ENCODE measurements at places on chromosomes 3 and 15.

- peak; percentile 54 for DNase-seq
These were observed 513 bp downstream of the VGLL4 start for GRCh38 chr3:11643201-11643603.

DNA sequence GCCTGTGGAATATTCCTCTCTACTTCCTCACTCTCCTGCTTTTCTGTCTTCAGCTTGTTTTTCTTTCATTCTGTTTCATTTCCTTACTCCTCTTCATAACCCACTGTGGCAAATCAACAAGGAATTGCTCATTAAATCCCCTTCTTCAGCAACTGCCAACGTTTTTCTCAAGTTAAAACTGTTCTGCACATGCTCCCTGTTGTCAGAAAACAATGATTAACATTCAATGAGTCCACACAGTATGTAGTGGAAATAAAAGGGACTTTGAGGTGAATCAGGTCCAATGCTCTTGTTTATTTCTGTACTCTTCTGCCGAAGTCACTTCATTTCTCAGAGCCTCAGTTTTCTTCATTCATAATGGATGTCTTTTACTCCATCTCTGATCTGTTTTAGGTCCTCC lies 11.9 kb upstream of the ROBO2 start:
- DNase-seq, result no peak

DNA sequence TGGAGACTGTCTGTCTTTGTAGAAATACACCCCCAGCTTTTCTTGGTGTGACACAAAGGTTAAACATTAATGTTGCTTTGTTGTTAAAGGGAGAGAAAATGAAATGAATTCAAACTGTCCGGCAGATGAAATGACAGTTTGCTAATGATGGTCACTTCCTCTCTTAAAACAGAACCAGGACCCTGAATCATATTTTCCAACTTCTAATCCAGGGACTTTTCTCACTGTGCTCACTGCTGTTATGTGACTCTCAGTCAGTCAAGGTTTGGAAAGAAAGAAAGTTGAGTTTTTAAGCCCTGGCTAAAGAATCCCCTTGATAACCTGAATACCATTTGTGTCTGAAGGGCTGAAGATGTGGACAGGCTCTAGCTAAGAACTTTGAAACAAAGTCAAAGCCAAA lies 215.8 kb downstream of the AGBL1 start:
- no peak for DNase-seq

GRCh38 chr3:8464668-8465067 lies 37.0 kb upstream of the LMCD1 start:
- DNase-seq, result no peak

GRCh38 chr3:89043406-89043932 lies 64.0 kb upstream of the EPHA3 start:
- no peak for DNase-seq

DNA sequence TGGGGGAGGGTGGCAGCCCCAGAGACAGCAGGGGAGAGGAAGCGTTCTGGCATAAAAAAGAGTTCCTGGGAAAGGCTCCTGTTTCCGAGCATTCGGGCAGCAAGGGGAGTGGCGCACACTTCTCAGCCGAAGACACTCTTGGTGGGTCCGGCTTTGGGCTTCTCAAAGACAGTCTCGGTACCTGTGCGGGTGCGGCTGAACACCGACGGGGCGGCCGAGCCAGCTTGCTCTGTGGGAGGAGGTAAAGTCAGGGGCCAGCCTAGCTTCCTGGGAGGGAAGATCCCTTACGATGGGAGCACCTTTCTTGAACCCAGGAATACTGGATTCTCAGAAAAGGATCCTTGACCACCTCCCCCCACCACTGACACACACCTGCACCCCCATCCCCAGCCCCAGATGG lies 1.6 kb downstream of the MUSTN1 start:
- no peak for DNase-seq

DNA sequence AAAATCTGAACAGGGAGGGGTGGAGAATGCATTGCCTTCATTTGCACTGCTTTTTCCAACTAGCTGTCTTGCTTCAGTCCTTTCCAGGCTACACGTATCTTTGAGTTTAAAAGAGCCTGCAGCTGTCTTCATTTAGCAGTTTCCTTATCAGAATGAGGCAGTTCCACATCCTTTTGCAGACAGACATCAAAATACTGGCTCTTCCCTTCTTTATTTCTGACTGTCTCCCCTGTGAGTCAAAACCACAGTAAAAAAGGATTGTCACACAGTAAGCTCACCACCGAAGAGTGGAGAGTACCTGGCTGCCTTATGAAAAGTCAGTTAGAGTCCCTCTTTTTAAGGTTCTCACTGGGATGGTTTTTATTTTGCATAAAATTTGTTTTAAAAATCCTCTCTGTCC lies 205.5 kb upstream of the CD96 start:
- no peak for DNase-seq

DNA sequence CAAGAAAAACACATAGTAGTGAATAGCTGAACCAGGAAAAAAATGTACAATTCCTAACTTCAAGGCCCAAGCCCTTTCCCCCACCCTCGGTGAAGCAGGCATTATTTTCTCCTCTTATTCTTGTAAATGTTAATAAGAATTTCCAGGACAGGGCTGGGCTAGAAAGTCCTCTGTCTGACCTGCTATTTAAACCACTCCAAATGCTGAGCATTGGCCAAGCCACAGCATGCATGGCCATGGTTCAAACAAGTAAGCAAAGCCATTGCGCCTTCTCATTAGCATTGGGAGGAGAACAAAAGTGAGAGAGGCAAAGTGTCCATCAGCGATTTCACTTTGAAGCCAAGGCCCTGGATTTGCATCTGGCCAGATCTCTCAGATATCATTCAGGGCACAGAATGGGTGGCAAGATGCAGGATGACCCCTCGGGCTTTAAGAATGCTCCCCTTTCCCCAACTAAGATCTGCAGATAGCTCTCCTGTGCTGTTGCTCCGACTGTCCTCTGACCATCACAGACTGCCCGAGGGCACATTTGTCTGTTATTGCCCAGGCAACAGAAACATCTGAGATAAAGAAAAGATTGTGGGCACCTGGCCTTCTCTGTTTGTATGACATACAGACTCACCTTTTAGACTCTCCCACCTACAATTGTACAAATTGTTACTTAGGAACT lies 46.3 kb downstream of the CEMIP start:
- no peak for DNase-seq

- DNase-seq, result no peak
These were observed 132.7 kb upstream of the AGBL1 start for GRCh38 chr15:85947021-85947420.

GRCh38 chr15:84696757-84697156 lies 19.2 kb downstream of the SEC11A start:
- DNase-seq, result no peak

DNA sequence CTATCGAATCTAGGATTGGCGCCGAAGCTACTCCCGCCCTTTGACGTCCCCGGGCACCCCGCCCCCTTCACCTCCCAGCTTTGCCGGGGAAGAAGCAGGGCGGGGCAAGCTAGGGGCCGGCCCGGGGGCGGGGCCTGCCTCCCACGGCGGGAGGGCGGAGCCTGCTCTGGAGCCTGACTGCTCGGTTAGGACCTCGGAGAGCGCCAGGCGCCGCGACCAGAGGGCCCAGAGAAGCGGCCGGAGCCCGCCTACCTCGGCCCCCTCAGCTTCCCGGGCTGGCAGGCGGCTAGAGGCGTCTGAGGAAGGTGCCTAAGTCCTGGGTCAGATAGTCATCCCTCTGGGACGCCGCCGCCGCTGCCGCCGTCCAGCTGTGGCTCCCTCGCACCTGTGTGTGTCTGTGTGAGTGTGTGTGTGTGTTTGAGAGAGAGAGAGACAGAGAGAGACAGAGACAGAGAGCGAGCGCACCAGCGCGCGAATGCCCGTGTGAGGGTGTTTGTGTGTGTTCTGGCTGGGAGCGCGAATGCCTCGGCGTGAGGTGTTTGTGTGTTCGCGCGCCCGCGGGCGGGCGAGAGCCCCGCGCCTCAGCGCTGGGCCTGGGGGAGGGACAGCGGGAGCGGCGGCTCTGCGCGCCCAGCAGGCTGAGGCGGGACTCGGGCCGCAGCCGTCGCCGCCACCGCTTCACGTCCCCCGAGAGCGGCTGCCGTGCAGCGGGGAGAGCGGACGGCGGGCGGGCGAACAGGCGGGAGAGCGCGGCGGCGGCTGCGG lies at the start of gene STXBP5L:
Gene STXBP5L, plus strand, starts transcription at position 176 of the 765 bp plus-strand sequence. CDS start 1,374 bp downstream, outside the sequence.
- DNase-seq, result peak; percentile 78

DNA sequence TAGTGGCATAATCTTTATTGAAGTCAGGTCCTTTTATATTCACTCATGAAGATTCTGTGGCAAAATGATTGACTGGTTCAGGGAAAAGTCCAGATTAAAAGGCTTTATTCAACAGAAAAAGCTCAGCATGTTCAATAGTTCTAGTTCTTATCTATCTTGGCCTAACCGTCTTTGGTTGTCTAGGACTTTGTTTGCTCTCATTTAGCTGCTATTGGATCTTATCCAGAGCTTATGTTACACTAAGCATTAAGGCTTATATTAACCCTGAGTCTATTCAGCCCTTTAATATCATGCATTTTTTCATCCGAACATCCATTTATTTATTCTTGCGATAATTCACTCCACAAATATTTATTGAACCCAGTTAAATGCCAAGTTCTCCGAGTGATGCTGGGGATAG lies 601.0 kb upstream of the SGO1 start:
- no peak for DNase-seq

DNA sequence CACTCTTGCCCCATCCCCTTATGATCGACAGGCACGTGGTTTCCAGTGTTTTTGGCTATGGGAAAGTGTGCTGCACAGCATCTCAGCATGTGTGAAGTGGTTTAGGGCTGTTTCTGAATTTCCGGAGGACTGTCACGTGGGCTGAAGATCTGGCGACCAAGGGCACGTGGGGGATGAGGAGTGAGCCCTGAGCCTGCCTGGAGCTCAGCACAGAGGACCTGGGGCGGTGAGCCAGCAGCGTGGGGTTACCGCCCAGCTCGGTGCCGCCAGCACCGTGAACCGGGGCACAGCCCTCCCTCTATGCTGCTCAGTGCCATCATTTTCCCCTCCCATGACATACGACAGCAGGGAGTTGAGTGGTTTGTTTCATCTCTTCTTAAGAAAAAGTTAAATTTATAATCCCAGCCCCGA lies 150.2 kb downstream of the DNAJB8 start:
- no peak for DNase-seq

DNA sequence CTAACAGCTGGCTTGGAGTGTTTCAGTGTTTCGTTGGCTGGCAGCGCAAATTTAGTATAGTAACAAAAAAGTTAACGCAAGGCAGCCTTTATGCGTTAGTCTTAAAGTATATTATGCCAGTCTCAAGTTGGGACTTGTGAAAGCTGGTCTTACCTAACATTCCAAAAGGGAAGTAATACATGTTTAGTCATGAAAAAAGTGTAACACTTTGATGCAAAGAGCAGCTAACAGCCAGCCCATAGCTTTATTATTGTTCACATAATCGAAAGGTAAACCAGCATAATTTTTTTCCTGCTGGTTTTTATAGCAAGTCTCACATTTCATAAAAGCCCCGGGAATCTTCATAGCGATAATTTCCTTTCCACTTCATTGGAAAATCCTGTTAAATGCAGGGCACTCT lies 2.4 kb upstream of the GPR87 start:
- no peak for DNase-seq

- DNase-seq, result no peak
These were observed 31.4 kb downstream of the ARIH2 start for GRCh38 chr3:48950051-48950450.

DNA sequence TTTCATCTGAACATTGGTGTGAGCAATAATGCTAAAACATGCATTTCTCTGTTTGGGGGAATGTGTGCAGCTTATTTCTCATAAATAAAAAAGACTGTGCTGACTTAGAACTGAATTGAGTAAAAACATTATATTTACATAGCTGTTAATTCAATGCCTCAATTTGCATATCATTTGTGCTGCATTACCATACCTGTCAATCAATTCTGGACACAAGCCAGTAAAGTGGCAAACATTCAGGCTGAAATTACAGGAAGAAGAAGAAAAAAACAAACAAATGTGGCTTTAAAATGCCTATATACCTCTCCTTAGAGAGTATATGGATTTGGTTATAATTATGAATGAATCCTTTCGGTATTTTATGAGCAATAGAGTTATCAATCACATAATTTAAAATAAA lies 380.1 kb upstream of the GBE1 start:
- DNase-seq, result no peak

- no peak for DNase-seq
These were observed 64.0 kb upstream of the AKAP13 start for GRCh38 chr15:85316244-85316934.

DNA sequence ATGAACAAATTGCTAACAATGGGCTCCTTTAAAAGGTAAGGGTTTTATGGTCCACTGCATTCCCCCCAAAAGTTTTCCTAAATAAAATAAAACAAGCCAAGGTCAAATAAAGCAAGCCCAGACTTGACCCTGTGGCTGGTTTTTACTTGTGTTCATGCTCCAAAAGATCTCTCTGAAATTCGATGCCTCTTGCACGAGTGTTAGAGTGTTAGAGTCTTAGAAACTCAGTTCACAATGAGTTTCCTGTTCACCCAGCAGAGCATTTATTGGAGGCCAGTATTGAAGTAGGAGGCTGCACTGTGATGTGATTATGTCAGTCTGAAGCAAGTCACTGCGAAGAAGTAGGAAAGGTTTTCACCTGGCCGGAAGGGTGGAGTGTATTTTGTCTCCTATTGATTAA lies 59.9 kb upstream of the LRTM1 start:
- no peak for DNase-seq

DNA sequence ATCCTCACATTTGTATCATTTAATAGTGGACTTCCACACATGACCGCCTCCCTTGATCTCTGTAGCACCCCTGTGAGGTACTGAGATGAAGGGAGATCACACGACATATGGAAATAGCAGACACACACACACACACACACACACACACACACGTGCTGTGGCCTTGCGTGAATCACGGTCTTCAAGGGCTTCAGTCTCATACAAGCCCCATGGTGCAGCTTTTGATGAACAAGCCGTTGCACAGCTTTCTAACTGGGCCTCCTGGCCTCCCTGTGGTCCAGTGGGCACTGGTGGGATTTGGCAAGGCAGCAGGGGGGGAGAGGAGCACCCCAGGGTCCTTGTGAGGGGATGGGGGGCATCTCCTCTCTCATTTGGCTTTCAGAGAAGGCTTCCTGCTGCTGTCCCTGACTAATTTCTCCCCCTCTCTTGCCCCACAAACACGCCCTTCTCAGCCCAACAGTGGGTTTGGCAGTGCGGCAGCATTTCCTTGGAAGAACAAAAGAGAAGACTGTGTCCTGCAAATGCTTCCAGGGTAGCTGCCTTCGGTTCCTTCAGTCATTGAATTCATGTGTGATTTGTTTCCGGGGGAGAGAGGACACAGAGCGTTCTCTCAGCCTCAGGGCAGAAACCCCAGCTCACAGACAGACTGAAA lies 98.7 kb downstream of the SMAD6 start:
- DNase-seq, result no peak

- peak; percentile 42 for DNase-seq
These were observed 64.6 kb downstream of the EFL1 start for GRCh38 chr15:82197733-82198594.
